ENCODE measurements at places on chromosomes 2 and 18.

- DNase-seq: no peak
These were observed 61.9 kb upstream of the RIOK3 start for GRCh38 chr18:23391156-23391555.

GRCh38 chr2:76281156-76281841 is 570.6 kb upstream of the GCFC2 start:
- no peak for DNase-seq

- no peak for DNase-seq
These were observed 18.0 kb downstream of the SLC9A2 start for GRCh38 chr2:102637358-102637757.

- peak; percentile 34 for DNase-seq
These were observed 108.5 kb upstream of the COL5A2 start for GRCh38 chr2:189287982-189288521.

GRCh38 chr2:11406958-11407381 is 59.0 kb downstream of the E2F6 start:
- no peak for DNase-seq

GRCh38 chr2:106165561-106165960 is 28.5 kb downstream of the UXS1 start:
- peak; percentile 66 for DNase-seq

GRCh38 chr2:1799174-1799573 is 54.9 kb upstream of the PXDN start:
- no peak for DNase-seq

DNA sequence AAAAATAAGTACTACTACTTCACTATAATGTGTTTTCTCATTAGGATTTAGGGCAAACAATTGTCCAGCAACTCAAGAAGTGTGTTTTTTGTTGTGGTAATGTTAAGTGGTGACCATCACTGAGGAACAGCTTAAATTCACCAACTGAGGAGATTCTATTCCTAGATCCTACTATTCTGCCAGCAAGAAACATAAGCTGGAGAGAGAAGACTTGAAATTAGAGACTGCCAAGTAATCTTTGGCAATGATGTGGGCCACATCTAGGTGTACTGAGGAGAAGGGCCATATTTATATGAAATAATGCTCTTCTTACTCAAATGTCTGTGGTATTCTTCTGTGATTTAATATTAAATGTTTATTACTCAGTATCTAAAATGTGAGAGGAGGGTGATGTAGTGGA is 44.3 kb upstream of the MSTN start:
- DNase-seq: no peak

DNA sequence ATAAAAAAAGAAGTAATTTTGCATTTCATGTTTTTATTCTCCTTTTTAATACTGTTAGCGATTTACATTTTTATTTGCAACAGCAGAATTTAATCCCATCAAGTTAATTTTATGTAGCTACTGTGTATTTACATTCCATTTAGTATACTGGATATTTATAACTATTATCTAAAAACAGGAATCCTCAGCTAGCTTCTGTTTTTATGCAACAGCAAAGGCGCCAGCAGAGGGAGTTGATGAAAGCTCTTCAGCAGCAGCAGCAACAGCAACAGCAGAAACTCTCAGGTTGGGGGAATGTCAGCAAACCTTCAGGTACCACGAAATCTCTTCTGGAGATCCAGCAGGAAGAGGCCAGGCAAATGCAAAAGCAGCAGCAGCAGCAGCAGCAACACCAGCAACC is 26.2 kb upstream of the SNORC start:
- no peak for DNase-seq

GRCh38 chr2:151727593-151728552 is 6.4 kb downstream of the NEB start:
- peak; percentile 6 for DNase-seq

DNA sequence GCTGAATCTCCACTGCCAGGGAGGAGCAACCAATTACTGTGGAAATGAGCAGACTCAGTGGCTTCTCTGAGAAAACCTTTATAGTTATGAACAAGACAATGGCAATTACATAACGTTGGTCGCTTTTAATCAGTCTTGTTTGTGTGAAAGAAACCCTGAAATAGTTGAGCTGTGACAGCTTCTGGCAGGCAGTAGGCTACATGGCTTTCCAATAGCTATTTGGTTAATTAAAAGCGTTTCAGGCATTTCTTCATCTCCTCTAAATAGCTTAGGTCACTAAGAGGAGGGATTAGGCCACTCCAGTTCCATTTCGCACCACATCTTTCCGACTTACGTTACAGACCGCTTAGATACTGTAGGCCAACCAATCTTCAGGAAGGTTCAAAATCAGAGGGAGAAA is 794.4 kb upstream of the ID2 start:
- peak; percentile 37 for DNase-seq

DNA sequence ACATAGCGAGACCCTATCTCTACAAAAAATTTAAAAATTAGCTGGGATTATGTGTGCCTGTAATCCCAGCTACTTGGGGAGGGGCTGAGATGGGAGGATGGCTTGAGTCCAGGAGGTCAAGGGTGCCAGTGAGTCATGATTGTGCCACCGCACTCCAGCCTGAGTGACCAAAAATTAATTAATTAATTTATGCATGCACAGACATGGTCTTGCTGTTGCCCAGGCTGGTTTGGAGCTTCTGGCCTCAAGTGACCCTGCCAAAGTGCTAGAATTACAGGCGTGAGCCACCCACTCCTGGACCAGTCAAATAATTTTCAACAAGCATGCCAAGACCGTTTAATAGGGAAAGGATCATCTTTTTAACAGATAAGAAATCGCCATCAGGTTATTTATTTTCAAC is 57.7 kb upstream of the TFCP2L1 start:
- DNase-seq: no peak

DNA sequence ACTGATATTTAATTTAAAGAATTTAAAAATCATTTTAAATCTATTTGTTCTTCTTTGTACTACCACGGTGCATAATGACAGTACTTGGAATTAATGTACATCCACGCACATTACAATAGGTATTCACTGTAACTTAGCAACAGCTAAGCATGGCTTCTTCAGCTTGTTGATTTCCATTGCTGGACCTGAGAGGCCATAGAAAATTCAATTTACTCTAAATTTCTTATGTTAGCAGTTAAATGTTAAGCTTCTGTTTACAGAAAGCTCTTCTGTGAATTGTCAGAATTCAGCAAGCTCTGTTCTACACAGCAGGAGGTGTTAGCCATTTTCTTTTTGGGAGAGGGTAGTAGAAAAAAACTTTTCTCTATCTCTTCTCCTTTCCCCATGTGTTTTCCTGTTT is 1149.3 kb upstream of the CDH2 start:
- no peak for DNase-seq

DNA sequence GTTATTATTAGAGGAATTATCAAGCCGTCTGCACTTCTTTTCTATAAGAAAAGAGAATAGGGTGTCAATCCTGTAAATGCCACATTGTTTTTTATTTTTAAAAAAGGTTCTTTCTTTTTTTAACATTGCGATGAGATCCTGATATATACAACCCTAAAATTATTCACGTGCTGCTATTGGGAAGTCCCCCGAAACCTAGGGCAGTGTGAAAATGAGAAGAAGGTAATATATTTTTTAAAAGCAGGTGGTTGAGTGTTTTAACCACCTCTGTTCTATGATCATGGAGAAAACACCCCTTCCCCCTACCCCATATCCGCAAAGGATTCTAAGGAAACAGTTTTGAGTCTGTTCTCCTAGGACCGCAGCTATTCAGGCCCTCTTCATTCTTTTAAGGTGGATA is 94.5 kb upstream of the KLHL14 start:
- no peak for DNase-seq

- DNase-seq: no peak
These were observed 62.4 kb upstream of the MSH6 start for GRCh38 chr2:47720559-47720958.

DNA sequence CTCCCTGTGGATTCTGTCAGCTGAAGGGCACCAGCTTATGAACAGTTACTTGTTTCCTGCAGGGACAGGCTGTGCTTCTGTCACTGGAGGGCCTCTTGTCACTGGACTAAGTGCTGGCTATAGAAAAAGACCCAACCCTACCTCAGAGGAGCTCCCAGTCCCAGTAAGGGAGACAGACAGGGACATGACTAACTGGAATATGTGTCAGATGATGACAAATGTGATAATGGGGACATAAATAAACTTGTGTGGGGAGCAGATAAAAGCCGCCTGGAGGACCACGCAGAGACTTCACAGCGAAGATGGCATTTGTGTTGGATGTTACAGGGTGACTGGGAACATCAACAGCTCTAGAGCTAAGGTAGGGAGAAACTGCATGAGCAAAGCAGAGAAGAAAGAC is 95.0 kb downstream of the MAPRE2 start:
- DNase-seq: no peak

DNA sequence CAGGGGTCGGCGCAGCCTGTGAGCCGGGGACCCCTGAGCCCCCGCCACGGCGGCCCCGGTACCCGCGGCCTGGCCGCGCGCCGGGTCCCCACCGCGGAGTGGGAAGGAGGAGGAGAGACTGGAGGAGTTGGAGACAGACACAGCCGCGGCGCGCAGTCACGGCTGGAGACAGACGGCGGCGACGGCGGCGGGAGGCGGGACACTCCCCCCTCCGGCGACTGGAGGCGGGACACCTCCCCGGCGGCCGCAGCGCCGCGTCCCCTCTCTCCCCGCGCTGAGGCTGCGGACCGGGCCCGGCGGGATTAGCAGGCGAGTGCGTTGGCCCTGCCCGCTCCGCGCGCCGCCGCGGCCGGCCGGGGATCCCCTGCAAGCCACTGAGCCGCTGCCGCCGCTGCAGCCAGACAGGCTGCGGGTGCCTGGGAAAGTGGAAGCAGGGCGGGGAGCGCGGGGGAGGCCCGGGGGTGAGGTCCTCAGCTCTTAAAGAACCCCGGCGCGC is 1.0 kb upstream of the LDLRAD4 start:
- peak; percentile 85 for DNase-seq

DNA sequence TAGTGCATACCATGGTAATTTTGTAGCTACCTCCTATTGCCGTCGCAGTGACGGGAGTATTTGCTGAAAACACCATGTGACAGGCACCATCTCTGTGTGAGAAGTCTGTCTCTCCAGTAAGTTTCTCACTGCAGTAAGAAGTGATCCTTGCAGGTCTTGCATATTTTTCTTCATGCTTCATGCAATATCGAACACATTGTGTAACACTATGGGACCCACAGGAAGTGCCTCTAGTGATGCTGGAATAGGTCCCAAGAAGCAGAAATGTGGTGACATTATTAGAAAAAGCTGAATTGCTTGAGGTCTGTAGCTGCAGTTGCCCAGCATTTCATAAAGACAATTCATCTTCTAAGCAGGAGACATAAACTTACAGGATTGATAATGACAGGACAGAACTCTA is 167.6 kb downstream of the DCDC2C start:
- DNase-seq: no peak

GRCh38 chr18:37335409-37335736 is 230.2 kb downstream of the CELF4 start:
- DNase-seq: no peak

- DNase-seq: no peak
These were observed 117.4 kb downstream of the MBP start for GRCh38 chr18:77015169-77015568.

- no peak for DNase-seq
These were observed 23.7 kb upstream of the TMX3 start for GRCh38 chr18:68738564-68738963.

- DNase-seq: no peak
These were observed 104.8 kb downstream of the PPP1R1C start for GRCh38 chr2:182090486-182090885.

- DNase-seq: peak; percentile 88
These were observed 282.2 kb upstream of the SOX11 start for GRCh38 chr2:5409898-5410381.

DNA sequence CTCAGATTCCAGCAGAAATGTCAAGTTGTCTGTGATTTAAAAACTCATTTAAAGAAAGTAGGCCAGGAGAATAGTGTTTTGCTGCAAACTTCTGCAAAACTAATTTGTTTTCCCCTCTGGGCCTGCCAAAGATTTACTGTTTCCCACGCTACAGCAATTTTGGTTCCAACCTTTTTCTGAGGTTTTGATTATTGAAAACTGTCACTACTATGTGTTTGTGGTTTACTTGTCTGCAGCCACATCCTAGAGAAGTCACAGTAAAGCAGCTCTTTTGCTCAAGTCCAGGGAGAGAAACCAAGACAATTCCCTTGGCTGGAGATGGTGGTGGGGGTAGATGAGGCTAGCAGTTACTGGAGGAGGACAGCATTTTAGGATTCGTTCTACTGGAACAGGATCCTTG is 12.8 kb downstream of the IL1R2 start:
- no peak for DNase-seq

DNA sequence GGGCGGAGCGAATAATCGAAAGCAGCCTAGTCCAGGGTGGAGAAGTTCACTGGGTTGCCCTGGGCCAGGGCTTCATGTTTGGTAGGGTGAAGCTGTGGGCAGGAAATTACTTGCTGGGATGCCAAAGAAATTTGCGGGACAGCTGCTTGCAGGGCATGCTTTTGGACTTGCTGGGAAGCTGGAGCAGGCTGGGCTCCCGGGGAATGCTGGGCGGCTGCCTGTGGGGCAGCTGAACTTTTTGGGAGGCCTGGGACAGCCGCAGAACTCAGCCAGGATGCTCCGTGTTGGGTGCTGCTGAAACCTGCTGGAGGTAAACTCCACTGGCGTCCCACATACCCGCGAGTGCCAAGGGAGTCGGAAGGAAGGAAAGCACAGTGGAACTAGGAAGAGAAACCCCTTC is 31.9 kb downstream of the ASB1 start:
- no peak for DNase-seq

DNA sequence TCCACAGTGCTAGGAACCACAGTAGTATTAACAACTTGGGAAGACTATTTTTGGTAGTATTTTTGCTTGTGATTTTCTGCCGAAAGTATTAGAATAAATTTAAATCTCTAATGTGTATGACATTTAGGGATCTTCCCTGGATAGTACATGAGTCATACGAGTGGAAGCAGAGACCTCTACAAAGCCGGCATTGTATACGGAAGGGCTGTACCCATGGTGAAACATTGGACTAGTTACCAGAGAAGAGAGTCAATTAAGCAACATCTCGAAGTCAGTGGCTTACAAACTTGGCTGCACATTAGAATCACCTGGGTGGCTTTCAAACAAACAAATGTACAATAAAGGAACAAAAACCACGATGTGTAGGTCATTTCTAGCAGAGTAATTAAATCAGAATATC is 1131.7 kb upstream of the LRRTM1 start:
- DNase-seq: no peak

DNA sequence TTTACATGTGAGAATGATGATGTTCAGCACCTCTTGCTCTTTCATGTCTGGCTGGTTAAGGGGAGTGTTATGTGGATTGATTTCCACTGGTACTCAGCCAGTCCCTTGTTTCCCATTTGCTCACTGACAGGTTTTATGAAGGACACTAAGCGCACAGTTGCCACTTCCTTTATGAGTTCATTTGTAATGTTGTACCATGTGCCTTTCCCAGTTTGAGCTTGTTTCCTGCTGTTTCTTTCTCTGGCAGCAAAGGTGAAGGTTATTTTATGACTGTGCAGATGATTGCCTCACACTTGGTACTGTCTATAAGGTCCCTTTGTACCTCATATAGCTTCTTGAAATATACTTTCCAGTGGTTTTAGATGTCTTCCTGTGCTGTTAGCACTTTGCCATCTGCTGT is 1700.5 kb upstream of the TMEFF2 start:
- DNase-seq: peak; percentile 3

GRCh38 chr2:117981810-117982209 is 32.1 kb downstream of the CCDC93 start:
- DNase-seq: no peak

- DNase-seq: no peak
These were observed 403.6 kb upstream of the ACVR2A start for GRCh38 chr2:147441182-147441581.
